Activated naive CD4-positive, alpha-beta T cell treated with anti-CD3 and anti-CD28 coated beads, Interleukin-2, amount 50 U/mL, for 16 hours (primary cell): ENCODE measurements at places on chromosomes 1 and 21.
A peak's percentile ranks its signal among the peaks of the same experiment; 100 is the strongest.

GRCh38 chr1:203046984-203047630, 20.8 kb downstream of the PPFIA4 start:
- DNase-seq, result no peak

GRCh38 chr1:53307037-53307436, 20.8 kb downstream of the LRP8 start:
- DNase-seq, result no peak

- DNase-seq, result no peak
These were observed 7.1 kb downstream of the IGSF9 start for GRCh38 chr1:159938211-159938852.

DNA sequence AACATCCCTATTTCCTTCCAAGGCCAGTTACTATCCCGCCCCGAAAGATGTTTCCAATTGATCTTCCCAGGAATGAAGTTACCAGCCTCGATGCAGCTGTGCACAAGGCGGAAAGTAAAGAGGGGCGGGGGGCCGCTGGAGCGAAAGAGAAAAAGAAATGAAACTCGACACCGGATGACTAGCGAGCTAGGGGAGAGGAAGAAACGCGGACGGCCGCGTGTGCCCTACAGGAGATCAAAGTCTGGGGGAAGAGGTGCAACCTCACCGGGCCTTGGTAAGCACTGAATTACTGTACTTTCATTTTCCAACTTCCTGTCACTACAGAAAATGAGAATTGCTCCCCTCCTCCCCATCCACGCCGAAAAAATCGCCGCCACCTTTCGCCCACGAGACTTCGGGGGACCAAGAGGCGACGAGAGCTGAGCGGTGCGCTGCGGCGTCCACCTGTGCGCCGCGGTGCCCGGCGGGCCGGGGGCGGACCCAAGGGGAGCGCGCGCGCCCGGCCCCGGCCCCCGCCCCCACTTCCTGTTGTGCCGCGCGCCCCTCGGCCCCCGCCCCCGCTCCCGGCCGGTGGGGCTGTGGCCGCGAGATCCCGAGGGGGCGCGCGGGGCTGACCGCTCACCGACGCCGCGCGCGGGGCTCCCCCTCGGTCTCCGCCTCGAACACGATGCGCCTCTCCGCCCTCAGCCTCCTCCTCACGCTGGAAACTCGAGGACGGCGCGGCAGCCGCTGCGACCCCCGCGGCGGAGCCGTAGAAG, 622 bp downstream of the ELK4 start:
- DNase-seq, result peak; percentile 85

DNA sequence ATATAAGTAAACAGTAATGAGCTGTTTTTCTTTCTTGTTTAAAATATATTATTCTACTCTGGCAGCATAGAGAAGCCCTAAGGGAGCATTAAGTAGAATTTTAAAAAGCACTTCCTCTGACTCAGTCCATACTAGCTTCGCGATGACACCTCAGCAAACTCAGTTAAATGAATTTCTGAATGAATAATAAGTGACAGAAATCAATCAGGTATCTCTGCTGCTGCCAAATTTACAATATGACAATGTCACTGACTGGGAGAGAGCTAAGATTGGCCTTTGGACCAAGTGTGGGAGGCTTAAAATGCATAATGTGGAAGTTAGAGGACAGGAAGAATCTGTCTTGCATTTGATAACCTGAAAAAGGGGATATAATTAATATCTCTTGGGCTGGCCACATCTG, 296.1 kb downstream of the HHIPL2 start:
- DNase-seq, result no peak

GRCh38 chr1:168875831-168876230, 146.8 kb upstream of the DPT start:
- DNase-seq, result no peak

DNA sequence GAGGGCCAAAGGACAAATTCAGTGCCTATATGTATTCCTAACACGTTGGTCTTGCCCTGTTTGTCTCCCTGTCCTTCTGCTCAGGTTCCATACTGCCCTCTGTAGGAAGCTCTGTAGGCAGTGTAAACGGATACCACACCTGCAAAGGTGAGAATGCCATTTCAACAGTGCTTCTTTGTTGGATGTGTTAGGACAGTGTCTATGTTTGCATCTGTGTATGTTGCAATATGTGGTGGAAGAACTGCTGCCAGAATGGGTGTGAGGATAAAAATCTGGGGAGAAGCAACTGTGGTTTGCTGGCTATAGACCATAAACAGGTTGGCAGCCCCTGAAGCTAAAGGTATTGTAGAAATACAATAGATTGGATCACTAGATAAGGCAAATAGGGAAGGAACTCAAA, 113.1 kb upstream of the BMP8A start:
- DNase-seq, result no peak

DNA sequence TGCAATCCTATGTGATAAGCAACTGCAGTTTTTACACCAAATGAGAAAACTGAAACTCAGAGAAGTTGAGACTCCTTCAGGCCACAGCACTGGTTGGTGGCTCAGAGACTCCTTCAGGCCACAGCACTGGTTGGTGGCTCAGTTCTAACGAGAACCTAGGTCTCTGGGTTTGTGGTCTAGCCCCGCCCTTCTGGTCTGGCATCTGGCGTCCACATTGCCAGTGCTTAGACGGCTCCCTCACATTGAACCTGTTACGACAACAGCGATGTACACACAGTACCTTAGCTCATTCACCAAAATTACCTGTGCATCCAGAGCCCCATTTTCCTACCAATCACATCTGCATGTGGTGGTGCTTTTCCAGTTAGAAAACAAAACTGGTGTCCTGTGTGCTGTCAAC, 66.1 kb downstream of the NID1 start:
- no peak for DNase-seq

DNA sequence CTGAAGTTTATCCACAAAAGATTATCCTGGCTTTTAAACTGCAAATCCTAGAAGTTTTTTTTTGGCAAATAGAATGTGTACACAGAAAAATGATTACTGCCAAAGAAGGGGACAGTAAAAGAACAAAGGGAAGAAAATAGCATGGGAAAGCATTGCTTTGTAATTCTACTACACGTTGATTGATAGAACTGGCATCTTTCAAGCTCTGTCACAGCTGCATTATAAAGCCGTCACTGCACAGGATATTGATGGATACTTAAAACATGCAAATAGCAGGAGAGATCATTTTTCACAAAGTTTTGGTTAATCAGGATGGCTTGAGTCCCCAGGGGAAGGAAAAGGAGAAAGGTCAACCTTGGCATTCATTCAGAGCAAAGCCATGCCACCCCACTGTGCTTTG, 183.7 kb upstream of the RRP15 start:
- no peak for DNase-seq

DNA sequence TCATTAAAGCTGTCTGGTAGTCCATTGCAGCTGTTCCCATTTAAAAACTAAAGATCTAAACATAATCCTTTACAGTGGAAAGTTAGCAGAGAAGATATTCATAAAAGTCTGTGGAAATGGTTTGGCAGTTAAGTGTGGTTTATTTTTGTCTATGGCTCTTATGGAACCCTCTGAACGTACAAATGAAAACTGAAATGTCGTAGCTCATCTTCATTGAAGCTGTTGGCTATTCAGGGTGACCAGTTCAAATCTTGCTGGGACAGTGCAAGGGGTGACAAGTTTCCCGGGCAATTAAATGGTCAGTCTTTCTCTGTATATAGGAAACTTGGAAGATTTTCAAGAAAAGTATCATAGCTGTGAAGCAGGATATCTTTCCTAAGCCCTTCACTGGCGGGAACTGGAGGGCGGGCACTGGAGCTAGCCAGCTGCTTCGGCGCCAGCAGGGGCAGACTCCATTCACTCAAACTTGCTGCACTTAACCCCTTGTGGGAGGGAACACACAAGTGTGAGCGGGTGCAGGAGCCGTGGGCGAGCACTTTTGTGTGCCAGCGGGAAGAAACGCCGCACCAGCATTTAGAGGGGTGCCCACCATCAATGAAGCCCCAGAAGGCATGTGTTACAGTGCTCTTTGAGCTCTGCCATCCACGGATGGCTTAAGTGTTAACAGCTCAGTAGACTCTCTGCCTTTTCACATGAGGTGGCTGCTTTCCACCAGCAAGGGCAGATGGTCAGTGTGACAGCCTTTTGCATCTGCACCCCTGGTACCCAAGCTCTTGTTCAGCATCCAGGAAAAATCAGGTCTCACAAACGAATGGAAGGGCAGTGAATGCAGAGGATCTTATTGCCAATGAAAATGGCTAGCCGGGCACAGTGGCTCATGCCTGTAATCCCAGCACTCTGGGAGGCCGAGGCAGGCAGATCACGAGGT, 232.1 kb upstream of the KAZN start:
- DNase-seq, result no peak

DNA sequence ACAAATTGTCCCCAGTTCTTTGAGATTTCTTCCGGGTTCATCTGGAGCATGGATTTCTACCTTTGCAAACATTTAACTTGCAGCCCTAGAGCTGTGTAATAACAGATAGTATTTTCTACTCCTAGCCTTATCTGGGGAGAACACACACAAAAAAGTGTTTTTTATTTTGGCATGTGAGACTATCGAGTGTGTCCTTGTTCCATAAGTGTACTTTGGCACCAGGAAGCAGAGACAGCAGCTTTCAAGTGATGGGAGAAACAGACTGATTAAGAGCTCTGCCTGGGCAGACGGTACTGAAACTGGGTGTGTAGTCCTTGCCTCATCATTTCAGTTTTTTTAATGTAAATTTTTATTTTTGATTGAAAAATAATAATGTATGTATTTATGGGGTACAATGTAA, 297.4 kb downstream of the ST6GALNAC3 start:
- DNase-seq, result no peak

- DNase-seq, result no peak
These were observed 225.5 kb upstream of the ADAMTS5 start for GRCh38 chr21:27192281-27192949.

DNA sequence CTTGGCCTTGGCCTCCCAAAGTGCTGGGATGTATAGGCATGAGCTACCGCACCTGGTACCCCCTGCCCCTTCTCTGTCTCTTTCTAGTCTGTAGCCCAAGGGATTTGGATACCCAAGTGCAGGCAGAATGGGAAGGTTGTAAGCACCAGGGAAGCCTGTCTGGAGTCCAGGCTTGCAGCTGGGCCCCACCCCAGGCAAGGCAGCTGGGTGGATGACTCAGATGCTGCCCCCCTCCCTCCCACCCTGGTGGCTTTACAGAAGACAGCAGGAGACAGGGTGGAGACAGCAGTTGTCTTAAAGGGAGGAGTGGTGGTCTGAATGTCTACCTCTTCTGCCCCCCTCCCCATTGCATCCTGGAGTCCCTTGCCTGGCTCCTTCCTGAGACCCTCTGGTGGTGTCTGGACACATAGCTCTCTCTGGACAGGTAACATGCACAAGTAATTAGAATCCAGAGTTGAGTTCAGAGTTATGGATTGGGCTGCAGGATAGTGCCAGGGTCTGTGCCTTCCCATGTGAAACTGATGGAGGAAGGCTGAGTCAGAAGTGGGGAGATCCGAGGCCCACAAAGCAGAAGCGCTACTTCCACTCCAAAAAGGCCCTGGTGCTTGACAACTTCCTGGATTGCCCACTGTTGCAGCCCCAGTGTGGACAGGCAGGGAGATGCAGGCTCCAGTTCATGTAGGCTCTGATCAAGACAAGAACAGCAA, 5.1 kb downstream of the LMNA start:
- no peak for DNase-seq

DNA sequence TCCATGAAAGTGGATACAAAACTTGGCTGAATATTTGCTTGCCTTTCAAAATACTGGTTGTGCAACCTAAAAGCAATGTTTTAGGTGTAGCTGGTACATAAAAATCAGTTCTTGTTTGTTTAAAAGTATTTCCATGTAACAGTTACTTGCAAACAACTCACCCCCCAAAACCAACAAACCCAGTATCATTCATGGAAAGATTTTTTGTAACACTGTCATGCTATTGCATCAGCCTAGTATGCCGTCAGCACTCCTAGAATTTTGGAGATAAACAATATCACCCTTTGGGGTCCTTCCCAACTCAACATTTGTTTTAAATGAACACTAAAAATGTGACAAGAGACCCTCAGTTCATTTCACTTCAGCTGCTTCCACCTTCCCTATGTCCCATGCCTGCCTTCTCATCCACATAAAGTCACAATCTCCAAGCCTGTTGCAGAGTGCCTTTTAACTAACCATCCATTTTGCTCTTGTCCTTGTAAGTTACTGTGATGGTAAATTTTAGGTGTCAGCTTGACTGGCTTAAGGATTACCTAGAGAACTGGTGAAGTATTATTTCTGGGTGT, 425.3 kb downstream of the DUSP10 start:
- DNase-seq, result no peak

- DNase-seq, result no peak
These were observed 640.7 kb downstream of the ADGRL2 start for GRCh38 chr1:82441402-82441801.

GRCh38 chr1:33050221-33051076, 13.8 kb upstream of the AK2 start:
- no peak for DNase-seq

DNA sequence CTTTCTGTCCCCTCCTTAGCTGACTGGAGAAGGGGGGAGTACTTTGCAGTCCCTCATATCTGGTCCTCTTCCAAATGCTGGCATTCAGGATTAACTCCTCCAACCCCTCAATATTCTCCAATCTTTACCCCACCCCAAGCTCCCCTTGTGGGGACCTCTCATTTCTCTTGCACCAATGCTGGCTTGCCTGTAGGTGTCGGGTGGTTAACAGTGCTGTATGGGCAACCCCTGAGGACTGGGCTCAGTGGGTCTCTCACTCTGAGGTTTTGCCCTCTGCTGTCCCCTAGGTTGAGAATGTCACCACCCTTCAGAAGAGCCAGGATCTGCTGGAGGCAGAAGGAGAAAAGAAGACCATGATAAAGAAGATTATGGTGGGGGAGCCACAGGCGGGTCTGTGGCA, 27.0 kb downstream of the MROH7 start:
- DNase-seq, result no peak

- no peak for DNase-seq
These were observed 420.1 kb downstream of the DPYD start for GRCh38 chr1:97500760-97501159.

GRCh38 chr1:118190561-118190960, 5.5 kb upstream of the SPAG17 start:
- no peak for DNase-seq

- DNase-seq, result no peak
These were observed 23.1 kb upstream of the IFNLR1 start for GRCh38 chr1:24210195-24210627.
